ENCODE measurements at places on chromosomes 16 and 17. TPM values are rescaled to one million over a fixed set of nuclear protein-coding genes. Genes with fewer than 3 reads are reported as not detected.

GLP2R gene
- total RNA-seq, result 6.7 TPM

FBXO39 gene
- 0.90 TPM for total RNA-seq

IGFALS gene
- total RNA-seq, result not detected

NOXO1 gene
- total RNA-seq, result not detected

CLEC19A gene
- total RNA-seq, result not detected

DNA sequence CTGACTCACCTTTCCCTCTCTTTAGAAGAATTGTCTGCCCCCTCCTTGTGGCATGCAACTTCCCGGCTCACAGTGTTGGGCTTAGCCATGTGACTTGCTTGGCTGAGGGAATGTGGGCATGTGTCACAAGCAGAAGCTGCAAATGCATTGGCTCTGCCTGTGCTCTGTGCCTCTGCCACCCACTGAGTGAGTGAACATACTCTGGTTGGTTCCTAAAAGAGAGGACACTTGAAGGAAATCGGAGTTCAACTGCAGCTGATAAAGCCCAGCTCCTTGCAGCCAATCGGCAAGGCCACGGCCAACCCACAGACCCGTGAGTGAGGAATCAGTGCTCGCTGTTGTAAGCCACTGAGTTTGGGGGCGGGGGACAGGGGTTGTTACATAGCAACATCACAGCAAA, 10.9 kb upstream of the GINS2 start:
- no peak for DNase-seq

GRCh38 chr17:49987290-49987585, 7.8 kb downstream of the DLX3 start:
- peak; percentile 5 for DNase-seq

GRCh38 chr17:70447588-70447987, 278.3 kb downstream of the KCNJ2 start:
- DNase-seq, result no peak

DNA sequence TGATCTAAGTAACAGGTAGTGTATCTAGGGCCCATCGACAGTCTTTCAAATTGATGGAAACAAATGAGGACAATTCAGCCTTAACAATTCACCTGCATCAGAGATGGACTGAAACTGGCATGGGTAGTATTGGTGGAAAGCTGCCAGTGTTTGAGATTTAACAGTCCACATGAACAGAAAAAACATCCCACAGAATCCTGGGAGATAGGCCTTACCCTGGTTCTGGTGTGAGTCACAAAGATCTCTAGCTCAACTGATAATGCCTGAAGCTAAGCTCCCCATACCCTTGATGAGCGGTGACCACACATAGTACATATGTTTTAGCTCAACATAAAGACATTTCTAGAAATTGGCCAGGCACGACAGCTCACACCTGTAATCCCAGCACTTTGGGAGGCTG, 21.9 kb downstream of the CRK start:
- DNase-seq, result no peak

DNA sequence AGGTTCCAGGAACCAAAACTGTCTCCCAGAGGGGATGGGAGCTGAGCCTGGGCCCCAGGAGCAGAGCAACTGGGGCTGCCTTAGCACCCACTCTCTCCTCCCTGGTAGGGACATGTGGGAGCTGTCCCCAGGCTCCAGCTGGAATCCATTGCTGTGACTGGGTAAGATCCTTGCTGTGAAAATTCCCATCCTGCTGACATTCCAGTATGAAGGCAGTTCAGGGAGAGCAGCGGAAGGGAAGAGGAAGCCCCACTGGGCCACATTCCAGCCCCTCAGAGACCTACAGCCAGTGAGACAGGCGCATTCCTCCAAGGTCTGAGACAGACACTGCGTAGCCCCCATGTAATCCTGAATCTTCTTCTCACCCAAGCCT, 24.2 kb downstream of the MYO18A start:
- DNase-seq, result no peak

- DNase-seq, result no peak
Observed at GRCh38 chr16:82587289-82587688, 39.5 kb upstream of the CDH13 start.
